ENCODE measurements at places on chromosomes 12 and 14.

GRCh38 chr12:68844318-68844745, 36.4 kb downstream of the MDM2 start:
- no peak for DNase-seq

GRCh38 chr12:128267131-128267622, at the start of gene TMEM132C:
Gene TMEM132C, plus strand, starts transcription at chr12:128267170. Its CDS starts 233 bp downstream, at chr12:128267403.
- DNase-seq: no peak

- no peak for DNase-seq
Observed at GRCh38 chr12:107732365-107732764, 28.6 kb downstream of the PRDM4 start.

DNA sequence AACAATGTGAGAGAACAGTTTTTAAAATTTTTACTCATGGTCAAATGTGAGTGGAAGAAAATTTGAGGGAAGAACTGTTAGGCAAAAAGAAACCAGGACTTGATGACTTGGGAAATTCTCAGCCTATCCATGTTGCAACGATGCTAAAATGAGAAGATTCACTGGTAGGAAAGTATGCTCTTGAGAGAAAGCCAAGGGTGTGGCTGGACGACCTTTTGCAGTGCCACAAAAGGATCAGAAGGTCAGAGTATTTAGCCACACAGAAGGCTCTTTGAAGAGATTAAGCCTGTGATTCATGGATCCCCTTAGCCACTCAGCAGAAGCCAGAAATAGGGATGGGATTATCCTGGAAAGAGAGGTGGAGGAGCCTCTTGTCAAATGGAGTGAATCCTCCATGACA, 336.8 kb downstream of the LRIG3 start:
- no peak for DNase-seq

DNA sequence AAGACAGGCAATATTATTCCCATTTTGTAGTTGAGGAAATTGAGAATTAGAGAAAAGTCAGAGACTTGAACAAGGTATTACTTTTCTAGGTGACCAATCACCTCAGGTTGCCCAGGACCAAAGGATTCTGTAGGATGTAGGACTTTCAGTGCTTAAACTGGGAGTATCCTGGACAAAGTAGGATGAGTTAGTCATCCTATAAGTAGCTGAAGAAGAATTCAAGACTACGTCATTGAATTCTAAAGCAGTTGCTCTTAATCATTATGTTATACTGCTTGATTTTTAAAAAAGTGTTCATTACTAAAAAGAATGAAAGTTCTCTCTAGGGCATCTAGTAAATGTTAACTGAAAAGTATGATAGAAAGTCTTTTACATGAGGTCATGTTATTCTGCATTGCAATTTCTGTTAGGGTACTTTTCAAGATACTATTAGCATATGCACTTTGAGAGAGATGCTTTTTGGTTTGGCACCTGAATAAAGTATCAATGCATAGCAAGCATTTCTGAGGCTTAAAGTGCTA, 101.7 kb downstream of the RTN1 start:
- DNase-seq: peak; percentile 25

- peak; percentile 51 for DNase-seq
Observed at GRCh38 chr12:54993181-54993835, 8.7 kb upstream of the TESPA1 start.

DNA sequence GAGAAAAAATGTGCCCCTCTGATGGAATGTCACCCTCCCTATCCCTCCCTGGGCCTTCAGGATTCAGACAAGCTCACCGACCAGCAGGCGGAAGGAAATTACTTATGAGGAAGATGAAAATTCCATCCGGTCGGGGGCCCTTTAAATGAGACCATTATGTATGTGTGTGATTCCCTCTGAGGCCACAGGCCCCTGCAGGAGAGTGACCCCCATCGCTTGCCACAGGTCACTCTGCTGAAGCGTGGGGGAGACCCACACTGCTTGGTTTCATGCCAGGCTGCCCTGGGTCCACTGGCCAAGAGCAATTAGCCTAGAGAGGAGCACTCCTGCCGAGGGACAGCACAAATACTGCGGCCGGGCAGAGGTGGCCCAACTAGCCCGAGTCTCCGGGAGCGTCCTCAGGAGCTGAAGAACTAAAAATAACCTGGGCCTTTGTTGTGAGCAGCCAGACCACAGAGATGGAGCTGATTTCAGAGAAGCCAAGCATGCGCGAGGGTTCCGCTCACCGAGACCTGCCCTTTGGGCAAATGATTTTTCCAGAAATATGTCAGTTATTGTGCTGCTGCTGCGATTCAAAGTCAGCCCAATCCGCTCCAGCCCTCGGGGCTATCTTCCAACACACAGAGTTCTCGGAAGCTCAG, 276.4 kb downstream of the DPF3 start:
- DNase-seq: peak; percentile 89

Measured in kidney capillary endothelial cell (primary cell).